Activated CD8-positive, alpha-beta T cell treated with anti-CD3 and anti-CD28 coated beads for 36 hours (primary cell): ENCODE measurements at places on chromosomes 3 and 15. TPM values are rescaled to one million over a fixed set of nuclear protein-coding genes. Genes with fewer than 3 reads are reported as not detected.
A peak's percentile ranks its signal among the peaks of the same experiment; 100 is the strongest.

The ZBBX gene
- not detected for total RNA-seq

The GP5 gene
- 0.83 TPM for total RNA-seq

The CFAP44 gene
- 3.6 TPM for total RNA-seq

The DUOX1 gene
- not detected for total RNA-seq

The TPM1 gene
- total RNA-seq, result 6.3 TPM

The ACP3 gene
- not detected for total RNA-seq

The ROPN1 gene
- not detected for total RNA-seq

The GABRB3 gene
- 0.16 TPM for total RNA-seq

DNA sequence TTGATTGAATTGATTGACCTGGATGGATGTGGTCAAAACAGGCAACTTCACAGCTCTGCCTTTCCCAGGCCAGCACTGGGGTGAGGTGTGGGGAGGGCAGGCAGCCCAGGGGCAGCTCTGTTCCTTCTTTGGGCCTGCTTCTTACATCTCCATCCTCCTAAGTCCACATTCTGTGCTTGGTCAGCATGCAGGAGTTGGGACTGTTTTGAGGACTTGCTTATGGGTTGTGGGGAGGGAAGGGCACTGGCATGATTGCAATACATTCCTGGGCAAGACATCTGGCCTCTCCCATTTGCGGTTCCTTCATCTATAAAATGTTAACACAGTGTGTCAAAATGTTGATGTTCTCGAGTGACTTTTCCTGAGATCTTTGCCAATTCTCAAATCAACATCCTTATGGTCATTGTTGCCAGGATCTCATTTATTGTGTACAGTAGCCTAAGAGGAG, 84.1 kb downstream of the ST6GAL1 start:
- H3K4me3 ChIP-seq, result no peak overlapping the region
- no peak for DNase-seq
- H3K27me3 ChIP-seq, result no peaks in the 10 kb centered on the region

DNA sequence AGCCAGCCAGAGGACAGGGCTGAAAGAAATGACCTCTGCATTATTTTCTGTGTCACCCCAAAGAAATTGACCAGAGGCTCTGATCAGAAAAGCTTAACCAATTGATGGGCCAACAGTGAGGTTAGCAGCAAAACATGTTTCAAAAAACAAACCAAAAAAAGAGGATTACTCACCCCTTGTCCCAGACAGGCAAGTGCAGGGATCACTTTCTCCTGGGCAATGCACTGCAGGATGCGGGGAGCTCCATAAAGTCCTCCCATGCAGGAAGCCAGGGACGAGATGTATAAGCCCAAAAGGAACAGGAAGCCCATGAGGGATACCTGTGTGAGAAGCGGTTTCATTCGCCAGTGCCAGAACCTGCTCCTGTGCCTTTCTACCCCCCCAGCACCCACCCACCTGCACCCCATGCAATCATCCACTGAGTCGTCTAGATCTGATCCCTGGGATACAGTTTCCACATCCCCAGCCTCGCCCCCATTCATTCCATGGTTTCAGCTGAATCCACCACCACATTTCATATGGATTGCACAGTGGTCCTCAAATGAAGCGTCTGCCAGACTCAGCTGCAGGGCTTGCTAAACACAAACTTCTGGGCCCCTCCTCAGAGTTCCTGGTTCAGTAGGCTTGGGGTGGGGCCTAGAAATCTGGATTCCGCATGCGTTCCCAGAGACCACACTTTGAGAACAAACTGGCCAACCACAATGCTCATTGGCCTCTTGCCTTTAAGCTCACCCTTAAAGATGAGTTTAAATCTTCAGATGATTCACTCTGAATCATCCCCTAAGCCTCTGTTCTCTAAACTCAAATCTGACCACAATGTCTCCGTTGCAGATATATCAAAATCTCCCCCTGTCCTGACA, 54.4 kb upstream of the HEG1 start:
- H3K27ac ChIP-seq, result peak overlapping the region; percentile 51
- peaks cover 38% of the 10 kb centered on the region for H3K4me1 ChIP-seq
- peaks cover 15% of the 10 kb centered on the region for H3K27me3 ChIP-seq
- no peak overlapping the region for H3K4me3 ChIP-seq

DNA sequence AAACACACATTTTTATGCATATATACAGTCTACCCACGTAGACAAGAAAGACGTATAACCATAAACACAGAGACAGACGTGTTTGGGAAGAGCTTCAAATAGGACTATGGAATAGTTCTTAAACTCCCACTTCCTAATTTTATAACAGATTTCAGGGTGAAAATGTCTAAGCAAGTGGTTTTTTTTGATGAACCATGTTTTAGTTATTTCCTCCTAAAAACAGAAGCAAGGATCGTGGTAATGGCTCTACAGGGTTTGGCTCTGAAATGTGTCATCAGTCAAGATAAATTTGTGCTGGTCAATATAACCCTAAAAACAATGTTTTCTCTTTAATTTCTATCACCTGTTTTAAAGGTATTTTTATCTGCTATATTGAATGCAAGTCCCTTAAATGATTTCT, 58.2 kb downstream of the FMN1 start:
- no peaks in the 10 kb centered on the region for H3K36me3 ChIP-seq
- no peak overlapping the region for H3K27ac ChIP-seq
- H3K4me3 ChIP-seq, result no peak overlapping the region
- H3K27me3 ChIP-seq, result peaks cover 2% of the 10 kb centered on the region
- no peak for DNase-seq

- H3K4me3 ChIP-seq, result no peak overlapping the region
- no peak overlapping the region for H3K27ac ChIP-seq
- peak; percentile 56 for DNase-seq
- no peaks in the 10 kb centered on the region for H3K27me3 ChIP-seq
These were observed 15.4 kb downstream of the DPH3 start for GRCh38 chr3:16249336-16249735.

GRCh38 chr15:70614221-70614620, 149.1 kb downstream of the UACA start:
- H3K4me3 ChIP-seq, result no peak overlapping the region
- no peaks in the 10 kb centered on the region for H3K4me1 ChIP-seq
- peaks cover 10% of the 10 kb centered on the region for H3K27me3 ChIP-seq
- DNase-seq, result no peak

- H3K4me1 ChIP-seq, result peaks cover 19% of the 10 kb centered on the region
- DNase-seq, result no peak
- H3K4me3 ChIP-seq, result no peak overlapping the region
- no peak overlapping the region for H3K27ac ChIP-seq
- H3K36me3 ChIP-seq, result peaks cover 52% of the 10 kb centered on the region
- no peaks in the 10 kb centered on the region for H3K27me3 ChIP-seq
These were observed 58.5 kb downstream of the GPR160 start for GRCh38 chr3:170096342-170096741.
